ENCODE measurements at places on chromosomes 12 and 14.

- peak; percentile 69 for DNase-seq
These were observed 2.2 kb downstream of the SCNN1A start for GRCh38 chr12:6373022-6373787.

GRCh38 chr12:34341362-34341733, 319.1 kb downstream of the ALG10 start:
- DNase-seq, result no peak

DNA sequence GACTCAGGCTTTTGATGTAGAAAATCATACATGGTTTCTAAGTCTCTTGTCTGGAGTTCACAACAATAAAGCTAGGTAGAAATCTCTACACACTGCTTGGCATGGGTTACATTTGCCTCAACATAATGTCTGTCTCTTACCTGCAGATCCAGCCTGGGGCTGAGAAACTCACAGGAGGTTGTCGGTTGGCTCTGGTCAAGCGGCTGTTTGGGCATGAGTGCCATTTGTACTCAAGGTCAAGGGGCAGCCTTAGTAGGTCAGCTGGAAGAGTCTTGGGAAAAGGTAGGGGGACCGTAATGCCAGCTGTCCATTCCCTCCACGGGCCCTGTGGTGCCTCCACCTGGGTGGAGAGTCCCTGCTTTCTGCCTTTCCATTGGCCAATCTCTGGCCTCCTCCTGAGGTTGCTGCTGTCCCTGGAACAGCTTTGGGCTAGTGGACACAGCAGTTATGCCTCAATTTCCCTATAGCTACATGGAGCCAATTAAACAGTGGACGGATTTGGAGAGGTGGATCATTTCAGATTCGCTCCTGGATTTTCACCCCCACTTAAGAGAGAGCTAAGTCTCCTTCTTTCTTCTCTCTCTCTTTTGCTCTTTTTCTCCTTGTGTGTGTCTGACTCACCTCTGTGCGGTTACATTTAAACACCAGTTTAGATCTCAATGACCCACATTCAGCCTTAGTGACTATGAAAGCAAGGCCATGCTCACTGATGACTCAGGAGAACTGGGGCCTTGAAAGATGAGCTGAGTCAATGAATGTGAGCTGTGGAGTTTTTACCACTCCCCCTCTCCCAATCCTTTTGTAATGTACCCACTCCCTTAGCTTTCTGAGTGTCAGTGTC, 132.8 kb upstream of the HIF1A start:
- DNase-seq, result no peak

- no peak for DNase-seq
These were observed 171.4 kb upstream of the GSC start for GRCh38 chr14:94941311-94941710.

- no peak for DNase-seq
These were observed 52.2 kb downstream of the ATF7IP start for GRCh38 chr12:14417715-14418114.

GRCh38 chr14:54864526-54864925, 38.1 kb downstream of the GCH1 start:
- DNase-seq, result no peak

DNA sequence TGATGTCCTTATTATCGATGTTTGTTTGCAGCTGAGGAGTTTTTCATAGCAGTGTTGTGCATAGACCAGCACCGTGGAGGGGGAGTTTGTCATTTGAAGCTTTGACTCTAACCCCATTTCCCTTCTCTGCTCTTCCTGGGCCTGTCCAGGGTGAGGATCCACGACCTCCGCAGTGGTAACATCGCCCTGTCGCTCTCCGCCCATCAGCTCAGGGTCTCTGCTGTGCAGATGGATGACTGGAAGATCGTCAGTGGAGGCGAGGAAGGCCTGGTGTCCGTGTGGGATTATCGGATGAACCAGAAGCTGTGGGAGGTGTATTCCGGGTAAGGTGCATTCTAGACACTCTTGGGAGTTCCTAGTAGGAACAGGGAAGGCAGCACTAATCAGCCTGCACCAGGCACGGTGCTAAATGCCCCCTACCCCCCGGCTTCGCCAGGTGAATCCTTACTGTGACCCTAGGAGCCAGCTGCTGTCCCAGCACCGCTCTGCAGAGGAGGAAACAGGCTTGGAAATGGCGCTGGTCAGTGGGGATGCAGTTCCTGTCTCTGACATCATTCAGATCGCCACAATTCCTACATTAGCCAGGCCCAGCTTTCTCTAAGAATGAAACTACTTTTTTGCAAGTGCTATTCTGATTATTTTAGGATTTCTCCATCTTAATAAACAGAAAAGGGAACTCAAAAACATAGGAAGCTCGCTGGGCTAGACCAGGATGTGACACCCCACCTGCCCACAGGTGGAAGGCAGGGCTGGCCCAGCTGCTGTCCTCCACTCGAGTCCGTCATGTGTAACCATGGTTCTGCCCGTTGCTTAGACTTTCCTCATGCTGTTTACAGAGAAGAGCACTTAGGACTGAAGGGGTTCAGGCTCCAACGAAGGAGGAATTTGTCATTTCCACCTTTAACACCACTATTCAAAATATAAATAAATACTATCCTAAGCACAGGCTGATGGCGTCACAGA, 74.9 kb downstream of the TESC start:
- DNase-seq, result no peak

DNA sequence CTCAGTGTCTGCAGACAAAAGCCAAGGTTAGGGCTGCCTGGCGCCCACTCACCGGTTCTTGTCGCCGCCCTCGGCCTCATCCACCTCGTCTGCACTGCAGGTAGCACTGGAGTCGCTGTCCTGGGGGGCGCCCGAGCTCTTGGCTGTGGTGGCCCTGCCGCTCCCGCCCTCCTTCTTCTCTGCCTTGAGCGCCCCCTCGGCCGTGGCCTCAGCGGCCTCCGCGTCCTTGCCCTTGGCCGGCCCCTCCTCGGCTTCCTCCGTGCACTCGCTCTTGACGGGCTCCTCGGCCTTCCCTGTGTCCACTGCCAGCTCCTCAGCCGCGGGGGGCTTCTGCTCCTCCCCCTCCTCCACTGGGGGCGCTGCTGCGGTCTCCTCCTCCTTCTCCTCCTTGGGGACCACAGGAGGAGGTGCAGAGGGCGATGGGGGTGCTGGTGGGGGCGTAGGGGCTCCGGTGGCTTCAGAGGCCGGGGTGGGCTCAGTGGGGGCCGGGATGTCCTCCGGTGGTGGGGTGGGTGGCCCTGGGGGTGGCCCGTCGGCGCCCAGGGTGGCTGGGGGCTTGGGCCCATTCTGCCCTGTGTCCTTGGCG, 77.2 kb downstream of the RFLNA start:
- DNase-seq, result no peak

DNA sequence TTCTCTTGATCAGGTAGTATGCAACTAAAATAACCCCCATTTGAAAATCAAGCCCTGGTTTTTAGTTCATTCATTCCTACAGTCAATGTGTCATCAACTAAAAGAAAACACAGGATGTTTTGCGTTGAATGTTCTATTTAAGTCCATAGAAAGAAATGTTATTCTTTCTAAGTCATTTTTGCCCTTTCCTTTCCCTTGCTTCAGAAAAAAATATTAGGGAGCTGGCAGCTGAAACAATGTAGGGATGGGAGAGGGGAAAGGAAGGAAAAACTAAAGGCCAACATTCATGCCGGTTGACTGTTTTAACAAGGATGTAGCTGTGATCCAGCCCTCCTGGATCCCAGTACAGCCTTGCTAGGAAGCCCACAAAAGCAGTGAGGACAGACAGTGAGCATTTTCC, 155.1 kb downstream of the BTG1 start:
- no peak for DNase-seq

DNA sequence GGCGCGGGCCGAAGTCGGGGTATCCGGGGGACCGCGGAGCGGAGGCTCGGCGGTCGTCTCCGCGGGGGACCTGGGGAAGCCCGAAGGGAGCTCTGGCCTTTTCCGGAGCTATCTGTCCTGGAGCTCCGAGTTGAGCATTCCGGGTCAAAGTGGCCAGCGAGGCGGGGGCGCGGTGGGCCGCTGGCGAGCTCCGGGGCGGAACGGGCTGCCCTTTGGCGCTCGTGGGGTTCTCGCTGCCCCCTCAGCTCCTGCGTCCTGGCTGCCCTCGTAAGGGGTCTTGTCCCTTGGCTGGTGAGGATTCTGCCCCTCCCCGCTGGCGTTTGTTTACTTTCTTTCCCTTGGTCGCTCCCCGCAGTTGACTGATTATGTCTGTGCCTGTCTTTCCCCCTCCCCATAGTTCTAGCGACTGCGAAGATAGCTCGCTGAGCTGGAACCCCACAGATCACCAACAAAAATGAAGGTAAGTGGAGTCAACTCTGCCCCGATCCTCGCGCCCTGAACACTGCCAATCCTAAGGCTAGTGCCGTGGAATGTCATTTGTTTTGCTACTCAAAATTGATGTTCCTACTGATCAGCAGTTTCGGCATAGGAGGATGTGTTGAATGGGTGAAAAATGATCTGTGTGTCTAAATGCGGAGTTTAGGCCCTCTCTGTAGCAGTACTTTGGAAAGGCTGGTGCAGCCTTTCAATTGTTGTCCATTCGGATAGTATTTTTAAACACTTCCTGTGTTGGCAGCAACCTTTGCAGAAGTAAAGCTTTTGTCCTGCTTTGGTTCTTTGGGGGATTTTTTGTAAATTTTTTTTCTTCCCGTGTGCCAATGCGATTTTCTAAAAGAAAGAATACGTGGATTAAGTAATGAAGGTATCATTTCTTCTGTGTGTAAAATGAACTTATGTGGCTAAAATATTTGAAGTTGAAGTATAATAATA, 1.3 kb downstream of the ARID4A start:
- no peak for DNase-seq

DNA sequence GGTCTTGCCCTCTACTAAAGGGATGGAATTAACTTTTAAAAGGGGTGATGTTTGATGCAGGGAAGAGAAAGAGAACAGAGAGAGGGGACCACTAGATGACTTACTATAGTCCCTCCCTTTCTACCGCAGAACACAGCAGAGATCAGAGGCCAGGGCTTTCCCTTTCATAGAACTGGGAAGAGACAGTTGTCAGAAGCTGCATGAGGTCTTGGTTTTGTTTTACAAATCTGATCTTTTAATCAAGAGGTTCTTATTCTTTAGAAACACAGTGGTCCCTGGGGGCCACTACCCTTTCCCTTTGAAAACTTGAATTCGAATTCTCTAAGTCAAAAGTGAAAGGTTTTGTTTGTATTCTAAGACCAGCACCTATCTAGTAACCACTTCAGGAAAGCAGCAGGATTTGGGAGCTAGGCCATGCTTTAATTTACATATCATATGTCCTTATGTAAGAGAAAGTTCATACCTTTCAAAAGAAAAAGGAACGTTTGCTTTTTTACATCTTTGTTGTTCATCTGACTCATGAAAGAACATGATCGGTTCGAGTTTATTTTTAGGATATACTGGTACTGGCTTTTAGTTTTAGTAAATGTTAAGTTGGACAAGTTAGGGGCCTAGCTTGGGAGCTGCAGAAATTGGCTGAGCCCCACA, 6.3 kb downstream of the FBXL14 start:
- no peak for DNase-seq

GRCh38 chr12:4114986-4115385, 158.6 kb upstream of the CCND2 start:
- DNase-seq, result no peak

- no peak for DNase-seq
These were observed 76.3 kb downstream of the HECTD4 start for GRCh38 chr12:112305951-112306350.

DNA sequence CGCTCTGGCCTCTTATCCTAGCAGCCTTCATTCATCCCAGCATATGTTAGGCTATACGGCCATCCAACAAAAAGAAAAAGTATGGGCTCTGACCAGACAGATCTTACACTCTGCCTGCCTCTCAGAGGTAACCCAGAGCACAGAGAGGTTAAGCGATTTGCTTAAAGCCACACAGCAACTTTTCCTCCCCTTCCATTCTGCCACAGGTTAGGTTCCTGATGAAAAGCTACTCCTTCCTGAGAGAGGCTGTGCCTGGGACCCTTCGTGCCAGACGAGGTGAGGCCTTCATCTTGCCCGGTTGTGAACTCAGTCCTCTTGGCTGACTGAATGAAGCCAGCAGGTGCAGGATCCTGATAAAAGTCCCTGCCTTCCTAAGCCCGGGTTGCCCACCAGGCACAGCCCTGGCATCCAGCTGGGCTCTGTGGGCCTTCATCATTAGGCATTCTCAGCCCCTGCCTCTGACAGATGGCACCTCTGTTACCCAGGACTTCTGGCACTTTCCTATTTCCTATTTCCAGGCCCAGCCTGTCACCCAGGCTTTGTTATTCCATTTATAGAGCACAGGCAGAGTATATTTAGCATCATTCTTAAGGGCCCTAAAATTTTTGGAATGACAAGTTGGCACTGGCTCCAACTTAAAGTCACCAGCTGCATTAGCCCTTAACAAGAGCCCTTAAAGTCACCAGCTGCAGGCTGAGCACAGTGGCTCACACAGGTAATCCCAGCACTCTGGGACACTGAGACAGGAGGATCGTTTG, 12.8 kb downstream of the SOAT2 start:
- no peak for DNase-seq

GRCh38 chr12:125149160-125150108, 84.2 kb downstream of the AACS start:
- DNase-seq, result no peak

DNA sequence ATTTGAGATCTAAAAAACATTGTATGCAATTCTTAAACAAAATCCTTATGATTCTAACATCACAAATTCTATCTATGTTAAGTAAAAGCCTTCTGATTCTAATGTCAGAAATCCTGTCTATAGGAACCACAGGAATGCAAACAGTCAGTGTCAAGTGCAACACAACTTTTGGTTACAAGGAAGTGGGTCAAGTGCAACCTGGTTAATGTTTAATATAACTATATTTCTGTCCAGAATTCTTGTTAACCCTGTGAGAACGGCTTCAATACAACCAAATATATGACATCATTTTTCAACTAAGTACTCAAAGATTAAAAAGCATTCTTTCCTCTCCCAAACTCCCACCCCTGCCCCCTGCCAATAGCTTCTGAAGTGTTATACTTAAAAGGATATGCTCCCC, 107.9 kb upstream of the PLEKHA5 start:
- DNase-seq, result no peak

DNA sequence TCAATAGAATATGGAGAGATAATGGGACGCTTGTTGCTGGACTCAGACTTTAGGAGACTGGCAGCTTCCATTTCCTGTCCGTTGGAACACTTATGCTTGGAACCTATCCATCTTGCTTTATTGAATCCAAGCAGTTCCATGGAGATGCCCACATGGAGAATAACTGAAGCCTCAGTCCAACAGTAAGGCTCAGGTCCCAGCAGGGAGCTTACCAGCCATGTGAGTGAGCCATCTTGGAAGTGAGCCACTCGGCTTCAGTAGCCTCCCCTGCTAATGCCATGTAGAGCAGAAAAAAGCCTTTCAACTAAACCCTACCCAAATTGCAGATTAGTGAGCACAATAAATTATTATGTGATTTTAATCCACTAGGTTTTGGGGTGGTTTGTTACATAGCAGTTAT, 538.8 kb upstream of the STXBP6 start:
- DNase-seq, result no peak

- peak; percentile 25 for DNase-seq
These were observed 42.1 kb upstream of the CHGA start for GRCh38 chr14:92880851-92881250.

GRCh38 chr14:52551696-52552062, 626 bp downstream of the TXNDC16 start:
- no peak for DNase-seq

- DNase-seq, result no peak
These were observed 23.6 kb downstream of the KRT80 start for GRCh38 chr12:52168019-52168717.

GRCh38 chr12:120994589-120995337, 16.4 kb downstream of the HNF1A start:
- no peak for DNase-seq
